ENCODE measurements at places on chromosomes 7 and 10.
A peak's percentile ranks its signal among the peaks of the same experiment; 100 is the strongest.

GRCh38 chr7:84484502-84485079, 290.0 kb upstream of the SEMA3A start:
- no peaks in the 10 kb centered on the region for H3K36me3 ChIP-seq
- no peak overlapping the region for H3K27ac ChIP-seq

DNA sequence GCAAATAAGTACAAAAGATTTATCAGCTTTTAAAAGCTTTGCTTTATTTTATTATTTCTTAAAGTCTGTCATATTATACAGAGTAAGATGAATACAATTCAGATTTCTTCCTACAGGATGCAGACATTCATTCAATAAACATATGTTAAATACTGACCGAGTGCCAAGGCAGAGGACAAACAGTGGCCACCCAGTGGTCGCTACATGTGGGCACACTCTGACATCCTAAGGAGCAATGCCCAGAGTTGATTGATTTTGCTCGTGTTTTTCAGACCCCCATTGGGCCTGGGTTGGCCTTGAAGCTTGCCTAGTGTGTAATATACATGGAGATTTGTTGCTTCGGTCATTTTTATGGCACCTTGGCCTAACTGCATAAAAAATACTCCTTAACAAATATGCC, 201.2 kb downstream of the CCDC3 start:
- no peaks in the 10 kb centered on the region for H3K36me3 ChIP-seq
- H3K4me3 ChIP-seq: no peak overlapping the region
- no peaks in the 10 kb centered on the region for H3K4me1 ChIP-seq
- no peaks in the 10 kb centered on the region for H3K27me3 ChIP-seq

DNA sequence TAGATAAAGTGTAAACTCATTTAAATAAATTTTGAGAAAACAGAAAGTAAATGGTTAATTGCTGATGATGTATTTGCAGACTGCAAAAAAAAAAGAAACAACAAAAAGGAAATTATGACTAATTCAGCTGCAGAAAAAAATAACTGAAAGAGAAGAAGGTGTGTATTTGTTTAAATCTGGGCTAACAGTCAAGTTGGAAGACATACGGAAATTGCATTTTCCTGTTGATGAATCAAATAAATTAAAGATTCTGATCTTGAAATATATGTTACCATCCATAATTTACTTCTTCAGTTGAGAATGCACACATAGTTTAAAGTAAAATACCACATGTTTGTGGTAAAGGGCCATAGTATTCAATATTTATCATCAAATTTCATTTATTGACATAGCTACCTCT, 19.3 kb upstream of the ING3 start:
- no peaks in the 10 kb centered on the region for H3K4me1 ChIP-seq
- H3K36me3 ChIP-seq: no peaks in the 10 kb centered on the region
- no peaks in the 10 kb centered on the region for H3K27me3 ChIP-seq
- no peak for DNase-seq

DNA sequence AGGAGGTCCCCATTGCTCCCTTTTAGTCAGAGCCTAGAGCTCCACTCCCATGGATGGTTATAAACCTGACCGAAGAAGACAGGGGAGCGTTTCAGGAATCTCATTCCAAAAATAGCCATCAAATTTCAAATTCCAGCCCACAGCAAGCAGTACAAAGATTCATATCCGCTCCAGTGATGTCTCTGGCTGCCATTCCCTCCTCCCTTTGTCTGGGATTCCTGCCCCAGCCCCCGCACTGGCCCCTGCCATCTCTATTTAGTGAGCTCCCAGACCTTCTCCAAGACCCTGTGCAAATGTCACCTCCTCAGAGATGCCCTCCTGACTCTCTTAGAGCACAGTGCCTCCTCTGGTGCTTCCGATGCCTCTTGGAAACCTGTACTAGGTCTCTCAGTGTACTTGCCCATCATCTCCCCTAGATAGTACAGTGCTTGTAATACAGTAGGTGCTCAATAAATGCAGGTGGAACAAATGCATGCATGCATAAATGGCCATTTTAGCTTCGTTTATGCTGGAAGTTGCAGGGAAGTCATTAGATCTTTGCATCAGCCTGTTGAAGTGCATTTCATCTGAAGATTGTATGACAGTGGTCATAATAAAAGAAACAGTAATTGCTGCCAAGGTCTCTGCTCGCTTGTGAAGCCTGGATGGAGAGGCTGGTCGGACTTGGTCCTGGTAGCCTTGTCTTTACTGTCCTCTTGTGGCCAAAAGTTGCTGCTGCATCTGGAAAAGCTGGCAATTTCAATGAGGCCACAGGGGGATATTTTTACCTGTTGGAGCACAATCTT, 32.0 kb upstream of the HABP2 start:
- DNase-seq: peak; percentile 87
- no peak overlapping the region for H3K27ac ChIP-seq
- no peaks in the 10 kb centered on the region for H3K36me3 ChIP-seq
- H3K4me1 ChIP-seq: peaks cover 7% of the 10 kb centered on the region
- no peak overlapping the region for H3K4me3 ChIP-seq

DNA sequence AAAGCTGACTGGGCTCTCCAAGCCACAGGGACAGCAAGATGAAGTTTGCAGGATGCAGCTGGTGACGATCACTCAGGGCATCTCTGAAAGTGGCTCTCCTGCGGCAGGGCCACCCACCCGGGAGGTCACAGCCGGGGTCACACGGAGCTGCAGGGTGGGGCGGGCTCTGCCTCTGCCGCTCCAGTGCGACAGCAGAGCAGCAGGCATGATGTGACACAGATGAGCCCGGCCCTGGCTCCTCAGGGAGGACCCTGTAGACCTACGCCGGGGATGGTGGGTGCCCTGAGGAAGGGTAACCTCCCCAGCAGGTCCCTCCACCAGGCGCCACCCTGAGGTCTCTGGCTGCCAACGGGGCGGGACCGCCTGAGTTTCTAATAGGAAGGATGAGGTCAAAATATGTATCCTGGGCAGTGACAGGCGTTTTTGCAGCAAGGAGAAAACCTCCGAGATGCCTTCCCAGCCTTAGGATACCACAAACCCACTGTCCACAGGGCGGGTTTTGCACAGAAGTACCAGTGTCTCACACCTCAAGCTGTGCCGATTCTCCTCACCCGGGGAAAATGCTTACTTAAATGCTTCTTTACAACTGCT, 114.8 kb upstream of the DIP2C start:
- no peaks in the 10 kb centered on the region for H3K27me3 ChIP-seq
- H3K27ac ChIP-seq: no peak overlapping the region
- no peak overlapping the region for H3K4me3 ChIP-seq
- DNase-seq: peak; percentile 13

All from testis (tissue), 5 donors.